ENCODE measurements at places on chromosomes 16 and 17. TPM values are rescaled to one million over a fixed set of nuclear protein-coding genes. Genes with fewer than 3 reads are reported as not detected.
A peak's percentile ranks its signal among the peaks of the same experiment; 100 is the strongest.

DNA sequence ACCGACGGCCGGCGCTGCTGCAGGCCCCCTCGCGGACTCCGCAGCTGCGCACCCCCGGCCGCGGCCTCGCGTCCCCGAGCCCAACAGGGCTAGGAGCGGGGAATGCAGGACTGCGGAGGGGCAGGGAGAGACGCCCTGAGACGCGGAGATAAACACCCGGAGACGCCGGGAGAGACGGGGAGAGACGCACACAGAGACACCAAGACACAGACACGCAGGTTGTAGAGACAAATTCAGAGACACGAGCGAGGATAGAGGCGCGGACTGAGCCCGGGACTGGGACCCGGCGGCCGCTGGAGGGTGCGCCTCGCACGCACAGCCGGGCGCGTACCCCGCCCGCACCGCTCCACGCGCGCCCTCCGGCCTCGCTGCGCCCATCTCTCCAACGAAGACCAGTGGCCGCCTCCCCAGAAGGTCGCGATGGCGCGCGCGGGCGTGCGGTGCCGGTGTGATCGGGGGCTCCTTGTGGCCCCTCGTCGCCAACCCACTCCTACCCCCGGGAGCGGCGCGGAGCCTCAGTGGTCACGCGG lies 902 bp downstream of the STAC2 start:
- H3K36me3 ChIP-seq, result no peaks in the 10 kb centered on the region
- H3K4me1 ChIP-seq, result peaks cover 15% of the 10 kb centered on the region
- no peak overlapping the region for H3K27ac ChIP-seq

- no peak overlapping the region for H3K4me3 ChIP-seq
- H3K4me1 ChIP-seq, result no peaks in the 10 kb centered on the region
- no peak for DNase-seq
These were observed 27.5 kb downstream of the TRIM25 start for GRCh38 chr17:56886288-56886731.

GRCh38 chr16:90009172-90009899 lies 9.9 kb downstream of the DBNDD1 start:
- no peaks in the 10 kb centered on the region for H3K36me3 ChIP-seq
- no peak overlapping the region for H3K4me3 ChIP-seq
- DNase-seq, result no peak
- H3K27ac ChIP-seq, result no peak overlapping the region
- H3K27me3 ChIP-seq, result no peaks in the 10 kb centered on the region

DNA sequence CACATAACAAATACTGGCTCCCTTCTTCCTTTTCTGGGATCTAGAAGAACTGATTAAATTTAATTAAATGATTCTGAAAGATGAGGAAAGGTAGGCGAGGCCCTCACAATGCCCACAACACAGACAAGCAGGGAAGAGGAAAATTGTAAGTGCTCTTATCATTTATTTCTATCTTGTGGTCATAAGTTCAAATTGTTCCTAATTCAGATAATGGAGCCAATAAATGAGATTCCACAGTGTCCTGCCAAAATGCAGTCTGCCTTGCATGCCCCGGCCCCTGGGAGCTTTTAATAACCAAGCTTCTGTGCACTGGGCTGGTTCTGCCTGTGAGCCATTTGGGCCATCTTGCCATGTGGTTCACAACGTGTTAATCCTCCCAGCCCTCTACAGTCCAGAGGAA lies 97.0 kb downstream of the CMC2 start:
- H3K27me3 ChIP-seq, result no peaks in the 10 kb centered on the region
- H3K4me3 ChIP-seq, result no peak overlapping the region
- no peak for DNase-seq
- H3K4me1 ChIP-seq, result no peaks in the 10 kb centered on the region

- H3K27me3 ChIP-seq, result no peaks in the 10 kb centered on the region
- H3K4me1 ChIP-seq, result no peaks in the 10 kb centered on the region
- H3K36me3 ChIP-seq, result no peaks in the 10 kb centered on the region
- DNase-seq, result no peak
These were observed 239.5 kb upstream of the IRX3 start for GRCh38 chr16:54526087-54526486.

DNA sequence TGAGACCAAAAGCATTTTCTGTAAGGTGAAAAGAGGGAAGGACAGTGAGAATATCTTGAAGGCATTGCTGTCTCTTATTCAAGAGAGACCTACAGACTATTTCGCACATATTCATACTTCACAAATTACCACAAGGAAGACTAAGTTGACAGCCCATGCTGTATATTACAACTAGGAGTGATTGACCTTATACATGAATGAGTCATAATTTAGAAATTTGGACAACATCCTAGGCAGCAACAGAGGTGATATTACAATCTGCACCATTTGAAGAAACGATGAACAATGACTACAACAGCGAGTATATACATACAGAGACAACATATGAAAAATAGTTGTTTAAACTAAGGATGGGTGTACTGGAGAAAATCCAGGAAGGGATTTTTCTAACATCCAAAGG lies 971.7 kb downstream of the CDH11 start:
- H3K27me3 ChIP-seq, result no peaks in the 10 kb centered on the region
- no peak overlapping the region for H3K27ac ChIP-seq

DNA sequence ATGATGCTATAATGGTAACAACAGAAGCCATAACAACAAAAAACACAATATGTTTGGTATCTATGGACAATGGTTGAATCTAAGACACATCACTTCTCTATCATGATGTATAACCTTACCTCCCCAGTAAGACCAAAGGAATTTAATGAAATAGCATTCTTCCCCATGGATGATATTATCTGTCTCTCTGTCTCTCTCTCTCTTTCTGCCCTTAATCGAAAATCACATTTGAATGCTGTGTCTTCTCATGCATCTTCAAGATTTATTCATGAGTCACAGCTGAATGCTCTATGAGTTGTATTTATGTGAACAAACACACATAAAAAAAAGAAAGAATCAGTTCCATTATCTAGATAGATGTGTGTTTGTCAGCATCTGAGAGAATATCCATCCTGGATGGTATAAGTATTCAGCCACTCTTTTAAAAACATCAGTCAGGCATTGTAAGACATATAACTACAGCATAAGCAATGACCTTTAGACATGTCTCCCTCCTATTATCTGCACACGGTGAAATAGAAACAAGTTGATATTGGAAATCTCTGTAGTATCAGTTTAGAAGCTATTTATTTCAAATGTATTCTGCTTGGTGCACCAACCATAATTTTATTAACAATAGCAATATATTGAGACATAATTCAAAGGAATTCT lies 433.3 kb downstream of the TOX3 start:
- H3K27me3 ChIP-seq, result no peaks in the 10 kb centered on the region
- no peak overlapping the region for H3K27ac ChIP-seq
- no peaks in the 10 kb centered on the region for H3K4me1 ChIP-seq
- no peaks in the 10 kb centered on the region for H3K36me3 ChIP-seq

GRCh38 chr16:69093974-69094373 lies 11.5 kb upstream of the HAS3 start:
- no peak for DNase-seq
- H3K27ac ChIP-seq, result no peak overlapping the region
- no peak overlapping the region for H3K4me3 ChIP-seq
- no peaks in the 10 kb centered on the region for H3K36me3 ChIP-seq

- no peak overlapping the region for H3K27ac ChIP-seq
- no peak for DNase-seq
- H3K36me3 ChIP-seq, result no peaks in the 10 kb centered on the region
- no peaks in the 10 kb centered on the region for H3K4me1 ChIP-seq
- no peaks in the 10 kb centered on the region for H3K27me3 ChIP-seq
These were observed 30.2 kb upstream of the ZNF469 start for GRCh38 chr16:88352261-88353200.

DNA sequence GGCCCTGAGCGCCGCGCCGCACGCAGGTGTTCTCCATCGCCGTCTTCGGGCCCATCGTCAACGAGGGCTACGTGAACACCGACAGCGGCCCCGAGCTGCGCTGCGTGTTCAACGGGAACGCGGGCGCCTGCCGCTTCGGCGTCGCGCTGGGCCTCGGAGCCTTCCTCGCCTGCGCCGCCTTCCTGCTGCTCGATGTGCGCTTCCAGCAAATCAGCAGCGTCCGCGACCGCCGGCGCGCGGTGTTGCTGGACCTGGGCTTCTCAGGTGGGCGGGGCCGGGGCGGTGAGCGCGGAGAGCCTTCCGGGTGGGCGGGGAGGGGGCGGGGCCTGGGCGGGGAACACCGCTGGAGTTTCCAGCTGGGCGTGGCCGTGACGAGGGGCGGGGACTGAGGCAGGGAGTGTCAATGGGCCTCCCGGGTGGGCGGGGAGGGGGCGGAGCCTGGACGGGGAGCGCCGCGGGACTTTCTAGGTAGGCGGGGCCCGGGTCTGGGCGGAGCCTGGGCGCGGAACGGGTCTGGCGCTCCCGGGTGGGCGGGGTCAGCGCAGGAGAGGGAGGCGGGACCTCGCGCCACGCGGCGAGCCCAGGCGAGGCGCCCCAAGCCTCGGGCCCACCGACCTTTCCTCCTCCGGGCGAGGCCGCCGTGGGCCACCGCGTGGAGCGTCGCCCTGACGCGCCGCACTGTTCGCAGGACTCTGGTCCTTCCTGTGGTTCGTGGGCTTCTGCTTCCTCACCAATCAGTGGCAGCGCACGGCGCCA lies 2.4 kb downstream of the SYNGR3 start:
- H3K27ac ChIP-seq, result peak overlapping the region; percentile 52
- no peaks in the 10 kb centered on the region for H3K27me3 ChIP-seq
- no peaks in the 10 kb centered on the region for H3K36me3 ChIP-seq
- DNase-seq, result peak; percentile 93

GRCh38 chr16:87254296-87254695 lies 62.9 kb downstream of the C16orf95 start:
- H3K36me3 ChIP-seq, result no peaks in the 10 kb centered on the region
- no peak overlapping the region for H3K27ac ChIP-seq
- no peak for DNase-seq
- no peaks in the 10 kb centered on the region for H3K27me3 ChIP-seq
- no peaks in the 10 kb centered on the region for H3K4me1 ChIP-seq
- H3K4me3 ChIP-seq, result no peak overlapping the region

DNA sequence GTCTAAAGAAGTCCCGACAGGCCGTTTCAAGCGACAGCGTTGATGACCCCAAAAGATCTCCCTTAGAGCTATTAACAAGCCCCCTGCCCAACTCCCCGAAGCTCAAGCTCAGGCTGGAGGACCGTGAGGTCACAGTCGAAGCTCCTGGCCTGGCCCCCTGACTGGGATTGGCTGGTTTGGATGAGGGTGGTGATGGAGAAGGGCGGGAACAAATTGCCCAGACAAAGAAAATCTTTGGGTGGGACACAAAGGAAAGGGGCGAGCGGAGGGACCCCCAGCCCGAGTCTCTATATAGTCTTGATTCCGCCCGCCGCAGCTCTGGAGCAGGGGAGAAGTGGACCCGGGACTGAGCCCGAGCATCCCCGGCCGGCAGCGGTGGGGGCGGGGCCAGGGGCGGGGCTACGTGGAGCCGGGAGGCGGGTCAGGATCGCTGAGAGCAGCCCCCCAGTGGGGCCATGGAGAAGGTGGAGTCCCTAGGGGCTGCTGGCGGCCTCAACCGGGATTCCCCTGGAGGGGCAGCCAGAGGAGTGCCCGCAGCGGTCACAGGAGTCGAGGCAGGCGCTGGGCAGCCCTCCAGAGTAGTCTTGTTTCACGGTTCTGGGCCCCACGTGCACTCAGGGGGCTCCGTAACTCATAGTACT lies 982 bp upstream of the NEURL4 start:
- H3K27me3 ChIP-seq, result no peaks in the 10 kb centered on the region
- H3K27ac ChIP-seq, result peak overlapping the region; percentile 92
- peak overlapping the region; percentile 5 for H3K4me3 ChIP-seq
- peaks cover 25% of the 10 kb centered on the region for H3K4me1 ChIP-seq

DNA sequence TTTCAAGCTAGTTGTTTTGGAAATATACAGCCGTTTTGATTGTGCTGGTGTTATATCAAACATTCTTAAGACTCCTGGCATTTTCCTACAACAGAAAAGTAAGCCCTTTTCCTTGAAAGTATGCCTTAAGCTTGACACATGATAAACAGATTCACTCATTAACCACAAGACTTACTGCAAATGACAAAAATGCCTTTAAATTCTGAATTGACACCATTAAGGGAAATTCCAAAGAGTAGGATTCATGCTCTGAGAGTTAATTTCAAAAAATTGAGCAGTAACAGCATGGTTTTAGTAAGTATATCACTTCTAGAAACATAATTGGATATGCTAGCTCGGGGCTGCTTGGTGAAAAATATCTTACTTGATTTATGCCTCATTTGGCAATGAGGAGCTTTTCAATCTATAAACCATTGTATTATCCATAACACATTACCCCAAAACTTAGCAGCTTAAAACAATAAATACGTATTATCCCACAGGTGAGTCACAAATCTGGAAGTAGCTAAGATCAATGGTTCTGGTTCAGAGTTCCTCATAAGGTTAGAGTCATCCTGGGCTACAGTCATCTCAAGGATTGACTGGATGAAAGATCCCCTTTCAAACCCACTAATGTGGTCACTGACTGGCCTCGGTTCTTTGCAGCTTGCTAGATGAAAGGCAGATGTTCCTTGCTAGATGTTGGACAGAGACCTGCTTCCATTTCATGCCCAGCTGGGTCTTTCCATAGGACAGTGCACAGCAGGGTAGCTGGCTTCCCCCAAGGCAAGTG lies 8.2 kb upstream of the PHAF1 start:
- no peak overlapping the region for H3K27ac ChIP-seq
- peaks cover 8% of the 10 kb centered on the region for H3K36me3 ChIP-seq
- DNase-seq, result no peak
- no peak overlapping the region for H3K4me3 ChIP-seq

DNA sequence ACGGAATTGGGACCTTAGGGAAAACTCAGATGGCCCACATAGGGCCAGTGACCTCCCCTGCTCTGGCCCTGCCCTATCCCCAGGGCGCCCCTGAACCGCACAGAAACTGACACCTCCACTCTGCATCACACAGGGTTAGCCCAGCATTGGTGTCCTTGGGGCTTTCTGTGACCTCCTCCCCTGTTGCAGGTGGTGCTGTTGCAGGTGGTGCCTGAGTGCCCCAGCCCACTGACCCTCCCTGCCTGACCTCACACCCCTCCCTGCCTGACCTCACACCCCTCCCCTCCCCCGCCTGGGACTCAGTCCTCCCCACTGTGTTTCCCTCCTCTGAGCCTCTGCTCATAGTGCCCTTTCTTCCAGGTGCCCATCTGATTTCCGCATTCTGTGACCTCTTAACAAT lies 21.4 kb downstream of the TNFRSF13B start:
- peaks cover 3% of the 10 kb centered on the region for H3K4me1 ChIP-seq
- no peak for DNase-seq
- H3K27me3 ChIP-seq, result no peaks in the 10 kb centered on the region

- no peak overlapping the region for H3K27ac ChIP-seq
- H3K27me3 ChIP-seq, result no peaks in the 10 kb centered on the region
- peaks cover 9% of the 10 kb centered on the region for H3K4me1 ChIP-seq
- DNase-seq, result peak; percentile 68
- H3K4me3 ChIP-seq, result no peak overlapping the region
These were observed 11.2 kb downstream of the SULT1A2 start for GRCh38 chr16:28585674-28586073.

The TPSB2 gene
- total RNA-seq, result 21.8 TPM

The CX3CL1 gene
- total RNA-seq, result 14.5 TPM

The SMTNL2 gene
- 0.33 TPM for total RNA-seq

The TMEM88 gene
- 6.0 TPM for total RNA-seq

The ANTKMT gene
- total RNA-seq, result 71.6 TPM

The SLFN14 gene
- not detected for total RNA-seq
